Forelimb muscle (tissue), 1 donor: ENCODE measurements at places on chromosomes 16 and 17. TPM values are rescaled to one million over a fixed set of nuclear protein-coding genes. Genes with fewer than 3 reads are reported as not detected.

Gene ZNF764
- 6.2 TPM for polyA plus RNA-seq

Gene PLA2G10
- polyA plus RNA-seq: 0.47 TPM

Gene AGRP
- not detected for polyA plus RNA-seq

GRCh38 chr16:11392041-11392581, 46.9 kb downstream of the RMI2 start:
- no peak for DNase-seq

GRCh38 chr17:65060631-65061254, 4.2 kb upstream of the GNA13 start:
- DNase-seq: no peak

DNA sequence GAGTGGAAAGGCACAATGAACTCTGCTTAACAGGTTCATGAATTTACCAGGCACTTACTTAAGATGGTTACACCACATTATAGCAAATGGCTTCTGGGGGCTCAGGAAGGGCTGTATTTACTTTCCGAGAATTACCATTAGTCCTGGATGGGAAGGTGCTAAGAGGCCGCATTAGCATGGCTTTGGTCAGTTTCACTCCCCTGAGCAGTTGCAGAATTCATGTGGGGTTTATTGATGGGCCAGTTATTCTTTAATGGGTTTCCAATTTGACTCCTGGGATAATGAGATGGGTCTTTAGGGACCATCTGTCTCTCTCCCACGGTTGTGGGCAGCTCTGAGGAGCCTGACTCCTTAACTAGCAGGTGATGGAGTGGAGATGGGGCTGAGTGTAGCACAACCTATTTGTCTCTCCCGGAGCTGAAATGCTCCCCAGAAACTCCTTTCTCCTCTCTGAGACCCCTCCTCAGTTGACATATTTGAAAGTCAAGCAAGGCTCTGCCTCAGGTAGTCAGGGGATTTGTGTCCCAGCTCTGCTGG, 652.5 kb downstream of the HS3ST4 start:
- no peak for DNase-seq

DNA sequence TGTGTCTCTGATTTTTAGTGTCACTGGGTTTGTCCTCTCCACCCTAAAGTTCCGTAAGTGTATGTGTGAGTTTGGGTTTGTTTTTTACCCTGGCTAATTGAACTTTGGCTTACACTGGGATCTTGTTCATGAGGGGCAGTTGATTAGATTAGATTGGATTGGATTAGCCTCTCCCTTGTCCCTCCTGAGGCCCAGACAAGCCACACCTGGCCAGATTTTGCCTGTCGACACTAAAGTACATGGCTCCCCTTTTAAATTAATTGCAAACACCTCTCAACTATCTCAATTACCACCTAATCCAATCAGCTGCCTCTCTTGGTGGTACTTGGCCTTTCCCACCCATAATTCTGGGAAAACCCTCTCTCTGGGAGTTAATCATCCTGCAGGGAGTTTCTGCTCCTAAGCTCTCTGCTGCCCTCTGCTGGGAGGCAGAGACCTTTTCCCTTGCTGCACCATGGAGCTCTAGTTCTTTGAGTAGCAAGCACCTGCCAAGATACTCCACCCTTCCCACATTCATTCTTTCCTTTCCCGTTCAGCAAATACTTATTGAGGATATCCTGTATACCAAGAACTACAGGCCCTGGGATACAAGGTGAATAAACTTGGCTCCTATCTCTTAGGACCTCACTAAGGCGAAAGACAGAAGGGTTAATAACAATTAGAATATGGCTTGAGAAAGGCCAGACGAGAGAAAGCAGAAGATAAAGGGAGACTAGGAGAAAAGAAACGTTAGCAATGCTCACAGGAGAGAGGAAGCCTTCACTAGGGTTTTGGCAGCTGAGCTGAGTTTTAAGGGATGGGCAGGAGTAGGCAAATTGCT, 60.0 kb upstream of the MPHOSPH6 start:
- no peak for DNase-seq
